ENCODE measurements at places on chromosomes 3 and 15.
A peak's percentile ranks its signal among the peaks of the same experiment; 100 is the strongest.

GRCh38 chr3:180409170-180409569 lies 192.8 kb upstream of the TTC14 start:
- DNase-seq, result no peak

- no peak for DNase-seq
Observed at GRCh38 chr3:184965639-184966430, 153.9 kb downstream of the VPS8 start.

DNA sequence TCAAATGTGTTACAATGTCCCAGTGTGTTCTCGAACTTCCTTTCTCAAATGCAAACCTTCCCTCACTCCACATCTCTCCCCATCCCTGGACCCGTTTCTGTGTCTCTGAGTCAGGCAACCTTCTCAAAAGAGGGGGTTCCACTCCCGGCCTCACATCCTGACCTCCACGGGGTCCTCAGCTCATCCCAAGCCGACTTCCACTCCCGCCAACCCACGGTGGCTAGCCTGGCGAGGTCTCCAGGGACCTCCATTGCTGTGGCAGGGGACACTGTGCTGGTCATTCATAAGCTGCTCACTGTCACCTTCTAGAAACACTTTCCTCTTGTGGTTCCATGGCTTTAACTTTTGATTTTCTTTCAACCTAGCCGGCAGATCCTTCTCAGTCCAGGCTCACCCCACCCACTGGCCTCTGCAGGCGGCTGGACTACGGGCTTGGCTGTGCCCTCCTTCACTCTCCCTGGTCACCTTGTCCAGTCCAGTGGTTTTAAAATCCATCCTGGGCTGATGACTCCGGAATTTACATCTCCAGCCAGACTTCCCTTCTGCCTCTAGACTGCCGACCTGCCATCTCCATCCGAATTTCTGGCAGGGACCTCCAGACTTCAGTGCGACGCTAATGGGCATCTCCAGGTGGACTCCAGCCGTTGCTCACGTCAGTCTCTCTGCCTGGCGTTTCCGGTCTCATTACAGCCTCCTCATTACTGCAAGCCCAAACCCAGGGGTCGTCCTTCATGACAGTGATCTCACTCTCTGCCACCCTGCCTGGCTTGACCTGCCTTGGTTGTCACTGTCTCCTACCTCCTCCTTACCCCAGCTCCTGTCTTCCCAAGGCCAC lies 20.0 kb downstream of the ABTB1 start:
- DNase-seq, result no peak

DNA sequence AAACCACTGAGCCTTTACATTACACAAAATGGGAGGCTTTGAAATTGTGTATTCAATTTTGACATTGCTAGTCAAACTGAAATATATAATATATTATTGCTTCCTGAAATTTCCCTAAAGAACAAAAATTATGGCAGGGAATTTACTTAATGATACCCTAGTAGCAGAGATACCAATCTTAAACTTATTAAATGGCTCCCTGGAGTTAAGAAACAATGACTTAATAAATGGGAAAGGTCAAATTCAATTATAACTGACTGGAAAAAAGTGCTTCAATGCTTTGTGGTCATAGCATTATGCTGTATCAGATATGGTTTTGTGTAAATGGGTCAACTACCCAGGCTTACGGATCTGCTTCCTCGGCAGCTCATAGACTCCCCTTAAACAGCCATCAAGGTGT lies 244.1 kb downstream of the CNTN3 start:
- DNase-seq, result no peak

GRCh38 chr3:119195911-119196310 lies 22.5 kb downstream of the UPK1B start:
- DNase-seq, result peak; percentile 60

DNA sequence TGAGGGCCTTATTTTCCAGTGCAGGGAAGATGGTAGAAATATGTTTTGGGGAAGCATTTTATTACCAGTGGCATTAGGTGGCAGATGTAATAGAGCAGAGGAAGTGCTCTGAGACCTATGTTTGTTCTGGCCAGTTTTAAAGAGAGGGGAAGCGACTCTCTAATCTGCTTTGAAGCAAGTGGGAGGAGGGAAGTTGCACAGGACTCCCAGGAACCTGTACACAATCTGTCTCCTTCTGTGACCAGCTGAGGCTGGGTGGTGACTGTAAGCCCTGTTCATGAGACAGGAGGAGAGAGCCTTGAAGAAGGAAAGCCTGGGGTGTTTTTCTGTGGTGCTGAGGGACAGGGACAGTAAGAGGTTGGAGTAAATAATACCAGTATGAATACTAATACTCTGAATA lies 60.5 kb downstream of the LPP start:
- peak; percentile 28 for DNase-seq

GRCh38 chr15:51853998-51854397 lies 24.5 kb downstream of the TMOD3 start:
- peak; percentile 27 for DNase-seq

GRCh38 chr3:64072126-64072525 lies 48.8 kb upstream of the PSMD6 start:
- no peak for DNase-seq

DNA sequence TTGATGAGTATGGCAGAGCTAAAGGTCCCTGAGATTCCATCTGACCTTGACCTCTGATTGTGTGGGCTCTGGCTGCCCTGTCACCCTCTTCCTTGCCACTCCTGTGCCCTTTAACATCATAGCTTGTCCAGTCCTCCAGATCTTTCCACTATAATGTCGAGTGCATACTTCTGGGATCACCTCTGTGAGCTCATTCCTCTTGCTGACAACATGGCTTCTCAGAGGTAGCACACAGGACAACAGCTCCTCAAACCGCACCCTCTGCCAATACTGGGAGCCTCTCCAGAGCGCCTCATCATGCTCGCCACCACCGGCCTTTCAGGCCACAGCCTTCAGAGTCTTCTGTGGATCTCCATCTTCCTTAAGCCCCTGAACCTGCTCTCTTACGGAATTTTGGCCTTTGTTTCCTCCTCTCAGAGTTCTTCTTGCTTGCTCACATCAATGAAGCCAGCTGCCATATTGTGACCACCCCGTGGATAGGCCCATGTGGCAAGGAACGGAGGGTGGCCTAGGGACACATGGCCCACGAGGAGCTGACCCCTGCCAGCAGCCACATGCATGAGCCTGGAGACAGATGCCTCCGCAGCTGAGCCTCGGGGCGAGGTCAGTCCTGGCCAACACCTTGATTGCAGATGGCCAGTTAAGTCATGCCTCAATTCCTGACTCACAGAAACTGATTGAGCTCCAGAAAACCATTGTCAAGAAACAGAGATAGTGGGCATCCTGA lies 31.1 kb downstream of the PLA2G4D start:
- DNase-seq, result no peak

DNA sequence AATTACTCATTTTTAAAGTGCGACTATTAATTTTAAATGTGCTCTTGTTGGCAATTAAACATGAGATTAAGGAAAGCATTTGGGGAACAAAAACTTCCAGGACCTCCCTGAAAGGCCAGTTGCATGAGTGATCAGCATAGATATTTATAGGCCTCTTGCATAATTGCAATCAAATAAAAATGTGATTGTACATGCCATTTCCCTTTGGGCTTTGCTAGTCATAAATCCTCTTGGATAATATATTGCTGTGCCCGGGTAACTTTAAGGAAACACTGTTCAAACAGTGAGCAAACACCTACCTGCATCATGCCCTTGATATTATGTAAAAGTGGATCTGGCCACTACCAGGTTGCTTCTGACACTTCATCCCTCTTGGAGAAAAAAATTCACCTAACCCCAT lies 239.1 kb downstream of the MCTP2 start:
- DNase-seq, result no peak
